IPS-NIHi11 (cell line): ENCODE measurements at places on chromosomes 3 and 15.

GRCh38 chr3:3309887-3310286, 130.4 kb upstream of the CRBN start:
- no peak for DNase-seq

GRCh38 chr3:31729082-31729481, 196.4 kb downstream of the STT3B start:
- DNase-seq = no peak

DNA sequence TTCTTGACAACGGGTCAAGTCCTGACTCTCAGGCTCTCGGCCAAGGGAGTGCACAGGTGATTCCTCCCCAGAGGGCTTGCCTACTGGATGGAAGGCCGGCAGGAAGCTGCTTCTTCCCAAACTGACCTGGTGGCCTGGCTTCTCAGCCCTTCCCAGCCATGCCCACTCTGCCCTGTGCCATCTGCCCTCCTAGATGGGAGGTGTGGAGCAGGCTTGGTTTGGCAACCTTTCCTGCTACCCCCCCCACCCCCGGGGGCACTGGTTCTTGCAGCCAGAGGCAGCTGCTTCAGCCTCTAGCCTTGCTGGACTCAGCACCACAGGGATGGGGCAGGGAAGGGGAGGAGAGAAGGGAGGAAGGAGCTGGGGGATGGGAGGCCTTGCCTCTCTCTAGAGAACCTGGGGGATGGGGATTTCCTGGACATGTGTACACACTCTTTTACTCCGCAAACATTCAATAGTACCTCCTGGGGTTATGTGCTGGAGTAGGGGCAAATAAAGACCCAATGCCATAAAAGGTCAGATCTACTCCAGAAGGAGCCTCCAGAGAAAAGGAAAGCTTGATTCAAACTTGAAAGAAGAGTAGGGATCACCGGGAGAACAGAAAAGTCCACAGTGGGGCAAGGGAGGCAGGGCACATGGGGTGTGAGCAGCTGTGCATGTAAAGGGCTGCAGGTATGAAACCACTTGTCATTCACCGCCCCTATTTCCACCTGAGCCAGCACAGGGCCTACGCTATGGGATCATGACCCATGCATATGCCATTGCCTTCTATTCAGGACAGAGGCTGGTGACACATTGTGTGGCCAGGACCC, 4.2 kb upstream of the DAPK2 start:
- peak; percentile 38 for DNase-seq

DNA sequence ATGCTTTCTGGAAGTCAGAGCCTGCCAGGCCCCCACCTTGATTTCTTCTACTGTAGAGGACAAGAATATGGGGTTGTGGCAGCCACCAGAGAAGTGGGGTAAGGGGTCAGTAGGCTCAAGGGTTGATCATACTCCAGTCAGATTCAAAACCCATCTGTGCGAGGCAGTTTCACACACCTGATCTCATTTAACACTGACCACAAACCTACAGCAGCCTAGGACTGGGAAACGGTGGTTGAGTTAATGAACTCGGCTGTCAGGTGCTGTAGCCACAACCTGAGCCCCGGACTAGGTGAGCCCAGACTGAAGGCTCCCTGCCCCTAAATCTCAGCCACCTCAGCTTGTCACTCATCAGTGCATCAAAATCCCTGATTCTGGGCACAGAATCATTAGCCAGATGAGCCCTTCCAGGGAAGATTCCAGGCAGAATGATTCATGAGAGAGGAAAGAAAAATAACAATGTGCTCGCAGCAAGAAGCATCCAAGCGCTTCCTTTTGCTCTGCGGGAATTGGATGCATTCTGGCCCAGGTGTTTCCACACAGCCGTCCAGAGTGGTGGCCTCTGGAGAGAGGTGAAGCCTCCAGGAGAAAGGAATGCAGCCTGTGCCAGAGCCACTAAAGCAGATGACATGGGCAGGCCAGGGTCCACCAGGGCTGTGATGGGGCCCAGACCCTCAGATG, 102.1 kb downstream of the SRGAP3 start:
- DNase-seq = no peak

- DNase-seq = no peak
These were observed 260.3 kb downstream of the XXYLT1 start for GRCh38 chr3:195010551-195011100.
